Kidney glomerular epithelial cell (primary cell): ENCODE measurements at places on chromosomes 1 and 21.
A peak's percentile ranks its signal among the peaks of the same experiment; 100 is the strongest.

DNA sequence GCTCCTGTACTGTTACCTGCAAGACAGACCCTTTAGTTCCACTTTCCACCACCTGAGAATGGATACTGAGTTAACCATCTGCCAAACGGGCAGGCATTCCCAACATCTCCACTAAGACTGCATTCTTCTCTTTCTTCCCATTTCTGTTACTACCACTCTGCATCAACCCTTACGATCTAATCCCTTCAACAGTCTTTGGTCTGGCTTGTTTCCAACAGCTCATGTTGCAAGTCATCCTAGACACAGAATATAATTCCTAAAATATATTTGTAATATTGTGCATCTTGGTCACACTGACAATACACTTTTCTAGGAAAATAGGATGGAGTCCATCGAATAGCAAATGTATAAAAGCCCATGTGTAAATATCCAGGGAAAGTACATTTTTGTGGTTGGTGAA, 166.7 kb downstream of the SIPA1L2 start:
- no peak for DNase-seq

DNA sequence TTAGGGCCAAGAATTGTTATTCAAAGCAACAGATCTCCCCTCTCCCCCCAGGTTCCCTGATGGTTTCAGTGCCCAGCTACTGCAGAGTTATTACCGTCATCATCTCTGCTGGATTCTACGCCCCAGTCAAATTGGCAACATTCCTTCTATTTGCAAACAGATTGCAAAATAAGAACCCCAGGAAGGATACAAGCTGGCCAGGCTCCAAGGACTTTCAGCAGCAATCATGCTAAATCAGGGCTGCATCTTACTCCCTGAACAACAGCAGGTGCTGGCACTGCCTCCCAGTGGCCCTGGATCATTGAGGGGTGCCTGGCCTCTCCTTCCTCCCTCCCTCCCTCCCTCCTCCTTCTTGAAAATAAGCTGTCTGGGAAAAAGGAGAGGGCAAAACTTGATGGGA, 521.6 kb upstream of the BEND5 start:
- DNase-seq: no peak

DNA sequence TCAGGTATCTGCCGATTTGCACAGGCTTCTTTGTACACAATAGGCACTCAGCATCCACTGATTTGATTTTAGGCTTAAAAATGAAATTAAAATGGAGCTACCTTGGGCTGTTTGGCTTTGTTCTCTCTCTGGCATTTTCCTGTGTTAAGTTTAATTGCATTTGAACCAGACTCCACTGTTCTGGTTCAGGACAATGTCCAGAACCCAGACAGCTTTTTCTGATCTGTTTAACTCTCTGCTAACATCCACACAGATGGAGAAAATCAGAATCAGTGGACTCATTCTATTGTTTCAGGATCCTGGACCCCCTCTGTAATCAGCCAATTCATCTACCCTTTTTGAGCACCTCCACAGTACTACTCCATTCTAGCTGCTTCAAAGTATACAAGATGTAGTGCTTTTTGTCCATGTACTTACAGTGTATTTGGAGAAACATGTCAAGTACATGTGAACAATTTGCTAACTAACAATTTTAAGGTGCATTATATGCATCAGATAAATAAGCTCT, 248.1 kb downstream of the PTBP2 start:
- no peak for DNase-seq

- DNase-seq: no peak
Measured at GRCh38 chr1:192225703-192226102, 67.4 kb downstream of the RGS18 start.

DNA sequence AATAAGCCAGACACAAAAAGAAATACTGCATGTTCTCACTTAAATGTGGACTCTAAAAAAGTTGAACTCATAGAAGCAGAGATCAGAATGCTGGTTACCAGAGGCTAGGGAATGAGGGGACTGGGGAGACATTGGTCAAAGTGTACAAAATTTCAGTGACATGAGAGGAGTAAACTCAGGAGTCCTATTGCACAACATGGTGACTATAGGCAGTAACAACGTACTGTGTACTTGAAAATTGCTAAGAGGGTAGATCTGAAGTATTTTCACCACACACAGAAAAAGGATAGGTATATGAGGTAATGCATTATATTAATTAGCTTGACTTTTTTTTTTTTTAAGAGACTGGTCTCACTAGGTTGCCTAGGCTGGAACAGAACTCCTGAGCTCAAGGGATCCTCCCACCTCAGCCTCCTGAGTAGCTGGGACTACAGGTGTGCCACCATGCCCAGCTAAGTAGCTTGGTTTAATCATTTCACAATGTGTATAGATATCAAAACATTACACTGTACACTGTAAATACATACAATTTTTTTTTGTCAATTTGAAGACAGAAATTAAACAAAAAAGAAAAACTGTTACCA, 7.4 kb downstream of the ZNF496 start:
- no peak for DNase-seq

GRCh38 chr1:51188230-51188629, 47.8 kb upstream of the RNF11 start:
- no peak for DNase-seq

DNA sequence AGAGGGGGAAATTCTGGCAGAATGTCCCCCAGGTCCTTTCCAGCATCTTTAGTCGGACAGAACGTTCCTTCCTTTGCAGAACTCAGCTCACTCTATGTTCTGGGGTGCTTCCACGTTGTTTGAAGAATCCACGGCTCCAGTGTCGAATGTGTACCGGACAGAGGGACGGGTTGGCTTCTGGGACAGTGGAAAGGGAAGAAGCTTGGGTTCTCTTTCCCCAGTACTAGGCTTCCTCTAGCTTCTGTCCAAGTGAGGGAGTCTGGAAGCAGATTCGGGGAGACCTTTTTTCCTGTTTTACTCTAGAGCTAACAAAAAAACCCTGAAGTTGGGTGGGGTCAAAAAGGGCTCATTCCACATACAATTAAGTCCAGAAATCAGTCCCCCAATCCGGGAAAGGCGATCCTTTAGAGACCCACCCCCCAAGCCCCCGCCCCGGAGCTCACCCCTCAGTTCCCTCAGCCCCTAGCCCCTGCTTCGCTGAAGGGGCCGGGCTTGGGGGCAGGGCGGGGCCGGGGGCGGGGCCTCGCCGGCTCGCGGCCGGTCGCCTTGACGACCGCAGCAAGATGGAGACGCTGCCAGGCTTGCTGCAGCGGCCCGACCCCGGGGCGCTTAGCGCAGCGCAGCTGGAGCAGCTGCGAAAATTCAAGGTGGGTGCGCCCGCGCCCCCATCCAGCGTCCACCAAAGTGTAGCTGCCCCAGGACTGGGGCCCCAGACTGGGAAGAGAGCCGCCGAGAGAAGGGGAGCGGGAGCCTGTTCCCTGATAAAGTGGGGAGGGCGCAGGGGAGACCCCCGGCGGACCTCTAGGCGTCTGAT, at the start of gene RIIAD1:
Gene RIIAD1 (plus strand): TSS at position 549 of the 814 bp plus-strand sequence. CDS start 15 bp downstream, at position 564.
- DNase-seq: no peak

- no peak for DNase-seq
Measured at GRCh38 chr1:43063394-43064219, 104.9 kb upstream of the SLC2A1 start.

DNA sequence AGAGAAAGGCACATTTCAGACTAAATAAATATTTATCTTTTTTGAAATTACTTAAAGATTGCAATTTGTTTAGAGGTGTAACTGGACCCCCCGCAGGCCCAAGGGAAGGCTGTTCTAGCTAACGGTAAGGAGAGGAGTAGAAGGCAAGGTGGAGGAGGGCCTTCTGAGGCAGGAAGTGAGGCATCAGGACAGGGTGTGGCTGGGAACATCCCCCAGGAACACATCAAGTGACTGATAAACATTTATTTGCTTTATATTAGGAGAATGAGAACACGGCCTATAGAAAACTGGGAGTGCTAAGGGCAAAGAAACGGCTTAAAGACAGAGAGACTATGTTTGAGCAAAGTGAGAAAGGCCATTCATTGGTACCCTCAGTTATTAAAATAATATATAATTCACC, 23.2 kb downstream of the HIVEP3 start:
- no peak for DNase-seq

GRCh38 chr1:58922302-58923089, 138.6 kb upstream of the JUN start:
- DNase-seq: peak; percentile 24

- no peak for DNase-seq
Measured at GRCh38 chr1:222892137-222892769, 77.4 kb downstream of the DISP1 start.

GRCh38 chr1:21604208-21604957, 64.8 kb downstream of the RAP1GAP start:
- DNase-seq: no peak

GRCh38 chr1:88799491-88799890, 91.9 kb downstream of the GTF2B start:
- DNase-seq: no peak

DNA sequence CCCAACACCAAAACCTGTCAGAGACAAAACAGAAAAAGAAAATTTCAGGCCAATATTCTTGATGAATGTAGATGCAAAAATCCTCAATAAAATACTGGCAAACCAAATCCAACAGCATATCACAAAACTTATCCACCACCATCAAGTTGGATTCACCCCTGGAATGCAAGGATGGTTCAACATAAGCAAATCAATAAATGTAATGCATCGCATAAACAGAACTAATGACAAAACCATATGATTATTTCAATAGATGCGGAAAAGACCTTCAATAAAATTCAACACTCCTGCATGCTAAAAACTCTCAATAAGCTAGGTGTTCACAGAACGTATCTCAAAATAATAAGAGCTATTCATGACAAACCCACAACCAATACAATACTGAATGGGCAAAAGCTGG, 3.8 kb upstream of the OR2L5 start:
- DNase-seq: no peak

DNA sequence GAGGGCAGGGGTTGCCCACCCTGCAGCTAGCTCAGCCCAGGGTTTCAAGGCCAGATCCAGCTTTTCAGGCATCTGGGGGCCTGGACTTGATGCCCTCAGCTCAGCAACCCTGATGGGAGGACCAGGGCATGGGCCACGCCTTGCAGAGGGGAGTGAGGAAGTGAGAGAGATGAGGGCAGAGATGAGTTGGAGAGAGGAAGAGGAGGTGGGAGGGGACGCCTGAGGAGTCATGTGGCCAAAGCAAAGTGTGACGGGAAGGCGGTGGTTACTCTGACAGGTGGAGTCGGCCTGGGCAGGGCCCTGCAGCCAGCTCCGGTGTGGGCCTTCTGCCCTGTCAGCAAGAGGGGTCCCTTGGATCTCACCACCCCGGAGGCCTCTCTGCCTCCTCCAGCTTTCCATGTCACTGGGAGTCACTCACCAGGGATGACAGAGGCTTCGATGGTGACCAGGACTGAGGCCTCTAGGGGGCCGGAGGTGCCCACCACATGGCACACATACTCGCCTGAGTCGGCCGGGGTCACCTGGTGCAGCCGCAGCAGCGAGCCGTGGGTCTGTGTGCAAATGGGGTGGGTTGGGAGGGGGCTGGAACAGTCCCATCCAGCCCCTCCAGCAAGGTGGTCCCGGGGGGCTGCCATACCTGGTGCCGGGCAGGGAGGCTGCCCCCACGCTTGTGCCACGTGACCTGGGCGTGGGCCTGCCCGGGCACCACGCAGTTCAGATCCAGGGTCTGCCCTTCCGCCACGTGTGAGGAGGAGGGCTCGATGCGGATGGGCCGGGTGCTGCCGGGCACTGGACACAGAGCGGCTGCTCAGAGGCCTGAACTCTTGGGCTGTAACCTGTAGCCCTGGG, 40.4 kb downstream of the LDLRAD2 start:
- DNase-seq: no peak

- peak; percentile 94 for DNase-seq
Measured at GRCh38 chr1:45802343-45803298, 791 bp upstream of the MAST2 start.

DNA sequence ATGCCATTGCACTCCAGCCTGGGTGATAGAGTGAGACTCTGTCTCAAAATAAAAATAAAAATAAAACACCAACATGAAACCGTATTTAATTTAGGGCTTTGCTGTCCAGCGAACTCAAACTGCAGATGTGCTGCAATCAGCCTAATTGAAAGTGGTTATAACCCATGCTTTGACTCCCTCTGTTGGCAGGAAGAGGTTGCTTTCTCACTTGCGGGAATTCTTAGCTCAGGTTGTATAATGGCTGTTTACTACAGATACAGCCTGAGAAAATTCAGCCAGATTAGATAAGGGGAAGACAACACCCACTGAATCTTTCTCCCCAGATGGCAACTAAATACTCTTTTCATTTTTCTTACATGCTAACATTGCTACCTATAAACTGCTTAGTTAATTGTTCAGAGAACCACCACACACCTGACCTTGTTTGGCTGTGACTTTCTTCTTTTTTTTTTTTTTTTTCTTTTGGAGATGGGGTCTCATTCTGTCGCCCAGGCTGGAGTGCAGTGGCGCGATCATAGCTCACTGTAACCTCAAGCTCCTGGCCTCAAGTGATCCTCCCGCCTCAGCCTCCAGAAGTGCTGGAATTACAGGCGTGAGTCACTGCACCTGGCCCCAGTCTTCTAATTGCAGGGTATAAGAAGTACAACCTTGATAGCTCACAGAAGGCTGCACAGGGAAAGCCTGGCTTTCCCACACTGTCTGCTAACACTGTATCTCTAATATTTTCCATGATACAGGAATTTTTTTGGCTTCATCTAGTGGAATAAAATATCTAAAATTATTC, 34.6 kb downstream of the DNTTIP2 start:
- peak; percentile 85 for DNase-seq

GRCh38 chr21:41098481-41099042, 69.4 kb upstream of the BACE2 start:
- DNase-seq: no peak

DNA sequence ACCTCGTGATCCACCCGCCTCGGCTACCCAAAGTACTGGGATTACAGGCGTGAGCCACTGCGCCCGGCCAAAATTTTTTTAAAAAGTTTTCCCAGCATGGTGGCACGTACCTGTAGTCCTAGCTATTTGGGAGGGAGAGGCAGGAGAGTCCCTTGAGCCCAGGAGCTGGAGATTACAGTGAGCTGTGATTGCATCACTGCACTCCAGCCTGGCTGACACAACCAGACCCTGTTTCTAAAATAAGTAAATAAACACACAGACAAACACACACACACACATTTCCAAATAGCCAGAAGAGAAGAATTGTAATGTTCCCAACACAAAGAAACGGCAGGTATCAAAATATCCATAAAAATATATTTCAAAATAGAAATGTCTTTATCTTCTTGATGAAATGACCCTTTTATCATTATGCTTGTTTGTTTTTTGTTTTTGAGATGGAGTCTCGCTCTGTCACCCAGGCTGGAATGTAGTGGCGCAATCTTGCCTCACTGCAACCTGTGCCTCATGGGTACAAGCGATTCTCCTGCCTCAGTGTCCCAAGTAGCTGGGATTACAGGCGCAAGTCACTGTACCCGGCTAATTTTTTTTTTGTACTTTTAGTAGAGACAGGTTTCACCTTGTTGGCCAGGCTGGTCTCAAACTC, 9.3 kb downstream of the HES2 start:
- no peak for DNase-seq
